Stimulated activated CD8-positive, alpha-beta memory T cell treated with anti-CD3 and anti-CD28 coated beads, Interleukin-15, amount 100 ng/mL, for 24 hours (primary cell): ENCODE measurements at places on chromosomes 3 and 15.

DNA sequence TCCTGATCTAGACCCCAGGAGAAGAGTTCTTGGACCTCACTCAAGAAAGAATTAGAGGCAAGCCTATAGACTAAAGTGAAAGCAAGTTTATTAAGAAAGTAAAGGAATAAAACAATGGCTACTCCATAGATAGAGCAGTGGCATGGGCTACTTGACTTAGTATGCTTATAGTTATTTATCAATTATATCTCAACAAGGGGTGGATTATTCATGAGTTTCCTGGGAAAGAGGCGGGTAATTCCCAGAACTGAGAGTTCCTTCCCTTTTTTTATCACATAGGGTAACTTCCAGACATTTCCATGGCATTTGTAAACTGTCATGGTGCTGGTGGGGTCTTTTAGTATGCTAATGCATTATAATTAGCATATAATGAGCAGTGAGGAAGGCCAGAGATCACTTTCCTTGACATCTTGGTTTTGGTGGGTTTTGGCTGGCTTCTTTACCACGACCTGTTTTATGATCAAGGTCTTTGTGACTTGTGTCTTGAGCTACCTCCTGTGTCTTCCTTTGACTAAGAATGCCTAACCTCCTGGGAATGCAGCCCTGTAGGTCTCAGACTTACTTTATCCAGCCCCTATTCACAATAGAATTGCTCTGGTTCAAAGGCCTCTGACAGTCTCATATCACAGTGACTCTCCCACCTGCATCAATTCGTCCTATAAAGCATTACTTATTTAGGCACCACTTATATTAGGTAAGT is 35.3 kb upstream of the PLSCR2 start:
- DNase-seq = no peak

DNA sequence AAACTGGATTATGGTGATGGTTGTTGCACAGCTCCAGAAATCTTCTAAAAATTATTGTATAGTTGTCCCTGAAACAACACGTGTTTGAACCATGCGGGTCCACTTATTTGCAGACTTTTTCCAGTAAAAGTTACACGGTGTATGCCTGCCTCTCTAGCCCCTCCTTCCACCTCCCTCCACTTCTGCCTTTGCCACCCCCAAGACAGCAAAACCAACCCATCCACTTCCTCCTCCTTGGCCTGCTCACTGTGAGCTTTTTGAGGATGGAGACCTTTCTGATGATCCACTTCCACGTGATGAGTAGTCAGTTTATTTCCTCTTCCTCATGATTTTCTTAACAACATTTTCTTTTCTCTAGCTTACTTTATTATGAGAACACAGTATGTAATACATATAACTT is 5.4 kb downstream of the CYFIP1 start:
- no peak for DNase-seq

DNA sequence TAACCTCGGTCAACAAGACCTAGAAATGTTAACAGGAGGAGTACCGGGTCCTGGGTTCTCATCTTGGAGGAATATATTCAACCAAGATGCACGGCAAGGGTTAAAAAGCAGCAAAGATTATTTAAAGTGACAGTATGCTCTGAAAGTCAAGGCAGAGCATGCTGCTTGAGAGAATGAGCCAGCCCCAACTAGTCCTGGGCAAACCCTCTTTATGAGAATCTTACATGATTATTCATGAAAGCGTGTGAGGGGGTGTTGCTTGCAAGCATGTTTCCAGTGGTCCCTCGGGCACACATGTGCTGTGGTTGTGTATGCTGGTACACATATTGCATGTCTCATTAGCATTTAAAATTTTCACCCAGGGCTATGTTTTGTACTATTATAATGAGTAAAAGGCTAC is 1445.6 kb downstream of the SI start:
- DNase-seq = no peak

GRCh38 chr3:192986379-192986778 is 68.7 kb upstream of the MB21D2 start:
- DNase-seq = no peak

GRCh38 chr3:48528754-48529153 is 24.8 kb upstream of the SHISA5 start:
- DNase-seq = no peak

DNA sequence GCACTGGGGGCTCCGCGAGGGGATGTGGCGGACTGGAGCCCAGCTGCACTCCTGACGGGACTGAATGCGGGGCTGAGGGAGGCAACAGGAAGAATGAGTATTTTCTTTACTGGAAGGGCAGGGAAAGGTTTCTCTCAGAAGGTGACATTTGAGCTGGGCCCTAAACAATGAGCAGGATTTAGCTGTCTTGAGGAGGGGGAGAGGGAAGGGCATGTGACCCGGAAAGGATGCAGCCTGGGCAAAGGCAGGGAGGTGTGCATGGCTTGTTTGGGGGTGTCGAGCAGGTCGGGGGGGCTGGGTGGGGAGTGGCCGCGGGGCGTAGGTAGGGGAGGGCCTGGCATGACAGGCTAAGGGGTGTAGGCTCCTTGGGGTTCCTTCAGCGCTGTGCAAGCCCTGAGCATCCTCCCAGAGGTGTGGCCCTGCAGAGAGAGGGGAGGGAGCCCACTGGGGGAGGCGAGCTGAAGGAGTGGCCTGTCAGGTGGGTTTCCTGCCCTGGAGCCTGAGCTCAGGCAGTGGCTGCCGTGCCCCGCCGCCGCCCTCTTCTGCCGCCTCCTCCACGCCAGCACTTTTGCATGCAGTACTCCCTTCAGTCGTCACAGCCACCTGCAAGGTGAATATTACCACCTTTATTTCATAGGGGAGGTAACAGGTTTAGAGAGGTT is 17.2 kb upstream of the ANKDD1A start:
- no peak for DNase-seq

GRCh38 chr15:70120958-70121623 is 23.4 kb upstream of the TLE3 start:
- DNase-seq = no peak

DNA sequence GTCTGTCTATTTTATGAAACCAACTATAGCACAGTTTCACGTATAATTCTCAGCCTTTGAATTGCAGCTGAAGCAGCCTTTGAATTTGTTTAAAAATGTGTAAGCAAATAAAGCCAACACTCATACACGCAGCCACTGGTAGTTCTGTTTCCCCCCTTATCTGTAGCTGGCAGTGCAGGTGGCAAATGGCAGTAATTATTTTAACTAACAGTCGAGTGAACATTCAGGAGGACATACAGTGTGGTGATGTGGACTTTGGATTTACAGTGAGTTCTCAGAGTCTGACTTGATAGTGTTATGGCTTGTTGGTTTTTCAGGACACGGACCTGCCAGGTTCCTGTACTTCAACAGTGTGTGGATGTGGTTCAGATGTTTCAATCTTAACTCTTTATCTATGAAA is 64.0 kb upstream of the SKOR1 start:
- DNase-seq = no peak

- no peak for DNase-seq
Observed at GRCh38 chr3:51434746-51435327, 43.8 kb downstream of the RBM15B start.

- no peak for DNase-seq
Observed at GRCh38 chr3:184827572-184827971, 15.6 kb downstream of the VPS8 start.

GRCh38 chr3:98360681-98361080 is 7.0 kb downstream of the OR5K4 start:
- no peak for DNase-seq

DNA sequence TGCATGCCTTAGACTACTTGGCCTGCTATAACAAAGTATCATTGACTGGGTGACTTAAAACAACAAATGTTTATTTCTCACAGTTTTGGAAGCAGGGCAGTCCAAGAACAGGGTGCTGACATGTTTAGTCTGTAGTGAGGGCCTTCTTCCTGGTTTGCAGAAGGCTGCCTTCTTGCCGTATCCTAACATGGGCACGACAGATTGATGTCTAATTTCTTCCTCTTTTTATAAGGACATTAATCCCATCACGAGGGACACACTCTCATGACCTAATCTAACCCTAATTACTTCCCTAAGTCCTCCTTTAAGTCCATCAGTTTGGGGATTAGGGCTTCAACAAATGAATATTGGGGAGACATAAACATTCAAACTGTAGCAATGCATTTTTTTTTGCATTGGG is 10.9 kb upstream of the GOLGA8B start:
- no peak for DNase-seq

DNA sequence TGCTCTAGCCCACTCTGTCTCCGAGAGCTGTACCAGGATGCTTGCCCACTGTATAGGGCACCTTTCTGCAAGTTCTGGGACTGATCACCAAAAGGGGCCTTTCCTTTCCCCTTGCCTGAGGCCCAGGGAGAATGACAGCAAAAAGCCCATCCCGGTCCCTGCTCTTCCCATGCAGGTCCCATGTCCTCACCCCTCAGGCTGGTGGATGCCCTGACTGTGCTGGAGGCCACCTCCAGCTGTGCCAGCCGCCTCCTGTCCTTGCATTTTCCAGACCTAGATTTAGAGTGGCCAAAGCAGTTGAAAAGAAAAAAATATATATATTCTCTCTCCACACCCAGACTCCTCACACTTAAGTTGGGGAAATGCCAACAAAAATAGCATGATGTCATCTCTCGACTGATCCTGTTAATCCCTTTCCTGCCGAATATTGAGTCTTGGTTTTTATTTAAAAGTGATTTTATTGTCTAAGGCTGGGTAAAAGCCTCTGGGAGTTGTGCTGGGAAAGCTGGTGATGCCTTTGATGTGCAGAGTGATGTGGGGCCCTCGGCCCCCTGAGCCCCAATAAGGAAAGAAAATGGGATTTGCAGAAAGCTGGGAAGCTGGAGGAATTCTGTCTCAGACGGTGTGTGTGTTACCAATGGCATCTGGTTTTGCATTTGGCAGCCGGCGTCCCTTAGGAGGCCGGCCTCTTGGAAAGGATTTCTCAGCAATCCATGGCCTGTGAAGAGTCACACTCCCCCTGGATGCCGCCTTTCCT is 29.3 kb upstream of the TPM1 start:
- no peak for DNase-seq

GRCh38 chr15:23387621-23388190 is 33.2 kb downstream of the GOLGA8S start:
- DNase-seq = no peak

DNA sequence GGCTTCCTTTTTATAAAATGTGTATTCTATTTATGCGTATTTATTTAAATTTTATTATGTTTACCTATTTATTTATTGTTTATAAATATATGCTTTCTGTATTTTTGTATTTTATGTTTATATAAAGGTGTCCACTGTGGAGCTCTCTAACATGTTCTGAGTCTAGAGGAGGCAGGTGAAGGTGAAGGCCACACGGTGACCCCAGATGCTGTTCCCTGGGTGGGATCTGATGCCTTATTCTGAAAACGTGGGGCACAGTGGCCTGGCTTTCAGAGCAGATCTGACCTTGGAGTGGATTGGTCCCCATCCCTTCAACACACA is 104.7 kb upstream of the SLC7A14 start:
- no peak for DNase-seq
